ENCODE measurements at places on chromosomes 1 and 21. TPM values are rescaled to one million over a fixed set of nuclear protein-coding genes. Genes with fewer than 3 reads are reported as not detected.

GRCh38 chr1:39969531-39970270, 14.8 kb downstream of the MFSD2A start:
- no peak overlapping the region for H3K27ac ChIP-seq
- H3K36me3 ChIP-seq = no peaks in the 10 kb centered on the region
- no peak overlapping the region for H3K4me3 ChIP-seq
- H3K27me3 ChIP-seq = no peaks in the 10 kb centered on the region
- no peak for DNase-seq

DNA sequence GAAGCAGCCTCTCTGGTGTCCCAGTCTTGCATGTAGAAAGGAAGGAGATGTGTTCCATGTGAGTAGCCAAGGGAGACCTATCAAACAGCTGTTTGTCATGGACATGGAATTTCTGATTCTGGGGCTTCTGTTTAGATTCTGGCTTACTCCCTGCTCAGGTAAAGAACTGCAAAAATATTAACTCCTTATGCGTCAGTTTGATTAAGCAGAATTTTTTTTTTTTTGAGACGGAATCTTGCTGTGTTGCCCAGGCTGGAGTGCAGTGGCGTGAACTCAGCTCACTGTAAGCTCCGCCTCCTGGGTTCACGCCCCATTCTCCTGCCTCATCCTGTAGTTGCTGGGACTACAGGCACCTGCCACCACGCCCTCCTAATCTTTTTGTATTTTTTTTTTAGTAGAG, 6.8 kb downstream of the ARV1 start:
- H3K27me3 ChIP-seq = no peaks in the 10 kb centered on the region
- no peak overlapping the region for H3K4me3 ChIP-seq
- no peaks in the 10 kb centered on the region for H3K36me3 ChIP-seq
- DNase-seq = no peak
- no peak overlapping the region for H3K27ac ChIP-seq
- H3K4me1 ChIP-seq = no peaks in the 10 kb centered on the region

DNA sequence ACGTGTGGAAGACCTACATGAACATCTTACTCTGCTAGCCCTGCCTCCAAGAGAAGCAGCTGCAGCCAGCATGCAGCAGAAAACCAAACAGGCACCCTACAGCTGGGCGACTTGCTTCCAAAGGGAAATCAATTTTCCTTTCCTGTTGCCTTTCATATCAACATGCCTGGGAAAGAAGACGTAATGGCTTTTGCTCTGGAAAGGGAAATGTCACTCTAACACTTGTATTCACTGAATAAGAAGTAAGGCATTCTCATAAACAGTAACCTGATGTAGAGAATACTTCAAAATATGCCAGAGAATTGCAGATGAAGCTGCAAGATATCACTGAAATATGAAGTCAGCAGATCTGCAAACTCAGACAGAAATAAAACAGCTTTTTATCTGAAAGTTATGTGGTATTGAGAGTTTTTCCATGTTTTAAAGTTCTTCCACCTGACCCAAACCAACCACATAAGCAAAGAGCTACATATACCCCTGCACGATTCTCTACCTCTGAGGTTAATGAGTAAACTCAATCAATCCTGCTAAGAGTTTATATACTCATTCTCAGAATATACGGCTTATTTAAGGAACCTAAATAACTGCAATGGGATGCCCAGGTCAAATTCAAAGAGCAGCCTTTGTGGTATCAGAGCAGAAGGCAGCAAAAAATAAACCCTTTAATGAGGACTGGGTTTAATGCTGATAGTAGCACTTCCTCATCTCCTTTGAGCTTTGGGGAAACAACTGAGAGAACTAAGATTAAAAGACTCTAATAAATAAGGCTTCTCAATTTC, 150.9 kb downstream of the RERE start:
- DNase-seq = no peak
- H3K4me1 ChIP-seq = no peaks in the 10 kb centered on the region
- H3K36me3 ChIP-seq = no peaks in the 10 kb centered on the region
- no peak overlapping the region for H3K4me3 ChIP-seq
- no peaks in the 10 kb centered on the region for H3K27me3 ChIP-seq
- no peak overlapping the region for H3K27ac ChIP-seq

- H3K27me3 ChIP-seq = no peaks in the 10 kb centered on the region
- H3K4me3 ChIP-seq = no peak overlapping the region
- H3K27ac ChIP-seq = no peak overlapping the region
Measured at GRCh38 chr21:34983680-34984086, 65.4 kb downstream of the RUNX1 start.

- no peaks in the 10 kb centered on the region for H3K4me1 ChIP-seq
- no peak for DNase-seq
- H3K27me3 ChIP-seq = no peaks in the 10 kb centered on the region
- H3K27ac ChIP-seq = no peak overlapping the region
Measured at GRCh38 chr1:29825274-29825940, 589.1 kb downstream of the PTPRU start.

DNA sequence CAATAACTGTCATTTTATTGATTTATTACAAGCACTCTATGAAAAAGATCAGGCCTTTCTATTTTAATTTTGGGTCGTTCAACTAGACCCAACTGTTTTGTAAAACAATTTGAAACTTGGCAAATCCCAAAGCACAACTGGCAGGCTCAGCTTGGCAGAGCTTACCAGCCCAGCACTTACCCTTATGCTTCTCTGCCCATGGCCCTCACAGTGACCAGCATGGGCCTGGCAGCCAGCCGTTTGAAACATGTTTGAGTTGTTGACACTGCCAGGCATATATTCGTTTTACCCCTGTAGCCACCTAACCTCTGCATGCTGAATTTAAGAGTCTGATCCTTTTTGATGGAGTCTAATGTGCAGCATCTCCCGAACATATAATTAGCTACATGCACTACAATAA, 796.7 kb upstream of the ADGRL2 start:
- H3K27me3 ChIP-seq = no peaks in the 10 kb centered on the region
- H3K27ac ChIP-seq = no peak overlapping the region
- no peaks in the 10 kb centered on the region for H3K36me3 ChIP-seq

- no peak overlapping the region for H3K27ac ChIP-seq
- H3K4me1 ChIP-seq = no peaks in the 10 kb centered on the region
- DNase-seq = no peak
- no peaks in the 10 kb centered on the region for H3K27me3 ChIP-seq
- no peaks in the 10 kb centered on the region for H3K36me3 ChIP-seq
Measured at GRCh38 chr1:14094611-14095400, 394.8 kb downstream of the PRDM2 start.

- peak overlapping the region; percentile 48 for H3K27ac ChIP-seq
- no peaks in the 10 kb centered on the region for H3K36me3 ChIP-seq
- H3K27me3 ChIP-seq = no peaks in the 10 kb centered on the region
- no peak overlapping the region for H3K4me3 ChIP-seq
- peak; percentile 80 for DNase-seq
Measured at GRCh38 chr1:179016706-179017382, 8.8 kb upstream of the FAM20B start.

GRCh38 chr1:29646161-29646775, 409.9 kb downstream of the PTPRU start:
- H3K27me3 ChIP-seq = peaks cover 4% of the 10 kb centered on the region
- peak; percentile 20 for DNase-seq
- no peak overlapping the region for H3K4me3 ChIP-seq
- no peaks in the 10 kb centered on the region for H3K4me1 ChIP-seq
- H3K36me3 ChIP-seq = no peaks in the 10 kb centered on the region
- H3K27ac ChIP-seq = no peak overlapping the region

DNA sequence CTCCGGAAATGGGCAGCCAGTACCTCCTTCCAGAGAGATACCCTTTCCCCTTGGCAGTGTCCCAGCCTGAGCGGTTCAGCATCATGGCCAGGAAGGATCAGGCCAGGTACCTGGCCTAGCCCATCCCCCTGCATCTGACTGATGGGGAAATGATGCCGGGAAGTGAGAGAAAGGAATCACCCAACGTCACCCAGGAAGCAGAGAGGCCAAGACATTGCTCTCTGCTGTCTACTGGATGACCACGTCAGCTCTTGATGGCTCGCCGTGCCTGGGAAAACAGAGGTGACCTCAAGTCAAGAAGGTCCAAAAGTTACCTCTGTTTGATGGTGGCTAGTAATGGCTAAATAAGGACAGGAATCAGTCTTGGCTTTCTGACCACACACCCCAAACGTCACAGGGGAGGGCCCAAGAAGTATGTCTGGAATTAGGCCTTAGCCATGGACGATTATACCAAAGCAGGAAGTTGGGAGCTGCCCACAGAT, 79.0 kb downstream of the MRPL37 start:
- no peaks in the 10 kb centered on the region for H3K27me3 ChIP-seq
- H3K4me3 ChIP-seq = no peak overlapping the region
- H3K27ac ChIP-seq = peak overlapping the region; percentile 87
- peak; percentile 80 for DNase-seq

DNA sequence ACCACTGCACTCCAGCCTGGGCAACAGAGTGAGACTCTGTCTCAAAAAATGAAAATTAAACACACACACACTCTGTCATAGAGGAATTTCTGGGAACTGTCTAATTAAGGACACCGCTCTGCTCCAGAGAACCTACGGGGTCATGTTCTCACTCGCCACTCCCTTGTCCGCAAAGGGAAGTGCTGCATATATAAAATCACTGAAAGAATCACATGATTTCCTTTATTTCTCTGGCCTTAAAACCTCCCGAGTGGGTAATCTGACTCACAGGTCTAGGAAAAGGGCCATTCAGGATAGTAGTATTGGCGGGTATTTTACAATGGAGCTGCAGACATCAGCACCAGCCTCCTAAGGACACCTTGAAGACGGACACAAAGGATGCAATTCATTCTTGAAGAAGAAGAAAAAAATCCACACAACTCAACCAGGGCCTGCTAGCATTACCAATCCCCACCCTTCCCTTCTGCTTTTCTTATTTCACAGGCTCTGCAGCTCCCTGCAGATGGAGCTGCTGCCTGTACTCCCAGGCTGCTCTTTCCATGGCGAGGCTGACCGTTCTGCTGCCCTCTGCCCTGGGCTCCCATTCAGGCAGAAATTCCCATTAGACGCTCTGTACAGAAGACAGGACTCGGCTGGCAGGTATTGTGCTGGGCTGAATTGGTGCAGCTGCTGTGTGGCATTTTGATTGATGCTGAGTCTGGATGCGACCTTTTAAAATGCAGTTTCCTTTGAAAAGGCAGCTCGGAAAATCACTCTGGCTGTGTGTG, 53.3 kb upstream of the FAM89A start:
- H3K27me3 ChIP-seq = peaks cover 6% of the 10 kb centered on the region
- no peak overlapping the region for H3K4me3 ChIP-seq
- H3K4me1 ChIP-seq = no peaks in the 10 kb centered on the region

DNA sequence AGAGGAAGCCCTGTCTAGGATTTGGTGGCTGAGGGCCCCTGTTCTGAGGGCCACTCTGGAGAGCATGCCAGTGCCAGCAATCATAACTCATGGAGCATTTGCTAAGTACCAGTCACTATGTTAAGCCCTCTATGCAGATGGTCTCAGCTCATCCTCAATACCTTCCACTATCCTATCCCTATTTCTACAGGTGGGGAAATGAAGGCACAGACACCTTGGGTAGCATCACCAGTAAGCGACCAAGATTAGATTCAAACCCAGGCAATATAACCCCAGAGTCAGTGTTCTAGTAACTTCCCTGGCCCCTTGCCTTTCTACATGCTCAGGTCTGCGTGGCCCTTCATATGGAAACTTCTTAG, 7.9 kb upstream of the NBPF1 start:
- peaks cover 3% of the 10 kb centered on the region for H3K4me1 ChIP-seq
- no peak overlapping the region for H3K27ac ChIP-seq
- no peak overlapping the region for H3K4me3 ChIP-seq
- no peaks in the 10 kb centered on the region for H3K27me3 ChIP-seq
- no peak for DNase-seq

DNA sequence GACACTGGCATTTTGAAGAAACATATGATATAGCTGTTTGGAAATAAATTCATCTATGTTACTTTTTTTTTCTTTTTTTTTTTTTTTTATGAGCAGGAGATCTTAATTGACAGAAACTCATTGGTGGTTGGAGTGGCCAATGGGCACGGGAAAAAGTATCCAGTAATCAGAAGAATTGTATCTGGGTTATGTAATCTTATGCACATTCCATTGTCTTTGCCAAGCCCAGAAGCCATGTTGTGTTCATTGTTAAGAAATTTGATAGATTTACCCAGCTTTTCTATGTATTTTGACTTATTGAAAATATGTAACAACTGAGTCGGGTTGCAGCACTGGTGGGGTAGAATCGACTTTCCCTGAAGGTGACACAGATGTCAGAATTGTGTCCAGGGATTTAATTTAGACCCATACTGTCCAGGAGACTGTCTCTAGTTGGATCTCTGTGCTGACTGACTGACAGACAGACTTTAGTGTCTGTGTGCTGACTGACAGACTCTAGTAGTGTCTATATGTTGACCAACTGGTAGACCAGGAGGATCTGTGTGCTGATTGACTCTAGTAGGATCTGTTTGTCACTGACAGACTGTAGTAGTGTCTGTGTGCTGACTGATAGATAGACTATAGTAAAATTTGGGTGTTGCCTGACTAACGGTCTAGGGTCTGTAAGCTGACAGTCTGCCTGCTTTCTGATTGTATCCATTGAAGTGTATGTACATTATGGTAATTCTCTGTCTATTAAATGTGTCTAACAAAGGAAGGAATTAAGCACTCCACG, 12.3 kb upstream of the C4BPB start:
- no peak overlapping the region for H3K4me3 ChIP-seq
- no peaks in the 10 kb centered on the region for H3K27me3 ChIP-seq
- no peak overlapping the region for H3K27ac ChIP-seq
- H3K4me1 ChIP-seq = peaks cover 4% of the 10 kb centered on the region
- H3K36me3 ChIP-seq = no peaks in the 10 kb centered on the region
- DNase-seq = no peak

GRCh38 chr21:41901099-41901498, 22.0 kb upstream of the PRDM15 start:
- H3K4me1 ChIP-seq = no peaks in the 10 kb centered on the region
- H3K36me3 ChIP-seq = no peaks in the 10 kb centered on the region
- H3K27ac ChIP-seq = no peak overlapping the region
- no peak for DNase-seq
- no peaks in the 10 kb centered on the region for H3K27me3 ChIP-seq
- H3K4me3 ChIP-seq = no peak overlapping the region

- H3K27me3 ChIP-seq = no peaks in the 10 kb centered on the region
- no peak for DNase-seq
- H3K27ac ChIP-seq = no peak overlapping the region
Measured at GRCh38 chr1:67889953-67890567, 56.8 kb upstream of the GNG12 start.

GRCh38 chr1:147151244-147151643, 21.0 kb downstream of the PRKAB2 start:
- no peaks in the 10 kb centered on the region for H3K27me3 ChIP-seq
- no peak overlapping the region for H3K27ac ChIP-seq
- no peak overlapping the region for H3K4me3 ChIP-seq
- H3K4me1 ChIP-seq = no peaks in the 10 kb centered on the region

DNA sequence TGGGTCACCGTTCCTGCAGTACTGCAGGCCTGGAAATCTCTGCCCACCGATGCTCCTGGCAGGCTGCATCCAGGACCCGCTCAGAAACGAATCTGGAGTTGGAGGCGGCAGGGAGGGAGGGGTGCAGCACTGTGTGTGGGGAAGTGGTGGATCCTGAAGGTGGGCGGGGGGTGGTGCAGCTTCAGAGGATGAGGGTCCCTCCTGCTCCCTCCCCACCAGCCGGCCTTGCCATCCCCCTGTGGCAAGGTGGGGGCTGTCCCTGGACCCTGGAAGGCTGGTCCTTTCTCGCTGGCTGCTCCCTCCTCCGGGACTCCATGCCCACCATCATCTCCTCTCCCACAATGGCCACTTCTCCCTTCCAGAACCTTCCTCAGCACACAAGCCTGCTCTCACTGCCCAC, 60.4 kb downstream of the B3GALT5 start:
- H3K36me3 ChIP-seq = no peaks in the 10 kb centered on the region
- no peaks in the 10 kb centered on the region for H3K4me1 ChIP-seq
- H3K4me3 ChIP-seq = no peak overlapping the region
- no peak overlapping the region for H3K27ac ChIP-seq

The KIF14 gene
- total RNA-seq = 0.29 TPM

The F13B gene
- not detected for total RNA-seq

The HSF2BP gene
- total RNA-seq = 1.3 TPM

The LCE1F gene
- total RNA-seq = not detected

The ODR4 gene
- 32.6 TPM for total RNA-seq

The AMY2A gene
- not detected for total RNA-seq

The NBPF4 gene
- total RNA-seq = not detected

The NUAK2 gene
- 2.2 TPM for total RNA-seq

Measured in breast epithelium (tissue), 4 donors.